ENCODE measurements at places on chromosomes 2 and 18.
A peak's percentile ranks its signal among the peaks of the same experiment; 100 is the strongest.

DNA sequence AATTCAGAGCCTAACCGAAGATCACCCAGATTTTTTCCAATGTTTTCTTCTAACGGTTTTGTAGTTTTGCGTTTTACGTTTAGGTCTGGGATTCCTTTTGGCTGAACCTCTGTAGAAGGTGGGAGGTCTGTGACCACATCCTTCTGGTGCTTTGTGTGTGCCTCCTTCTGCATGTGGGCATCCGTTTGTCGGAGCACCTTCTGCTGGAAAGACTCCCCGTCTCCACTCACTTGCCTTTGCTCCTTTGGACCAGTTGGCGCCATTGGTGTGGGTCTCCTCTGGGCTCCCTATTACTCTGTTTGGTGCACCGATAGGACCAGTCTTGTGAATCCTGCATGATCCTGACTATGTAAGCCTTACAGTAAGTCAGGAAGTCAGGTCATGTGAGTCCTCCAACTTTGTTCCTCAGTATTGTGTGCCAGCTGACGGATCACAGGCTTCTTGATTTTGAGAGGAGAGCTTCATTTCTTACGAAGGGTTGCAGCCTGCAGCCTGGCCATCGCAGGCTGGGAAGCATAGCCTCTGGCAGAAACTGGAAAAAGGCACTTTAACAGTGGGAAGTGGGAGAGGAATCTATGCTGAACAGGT lies 13.6 kb downstream of the AQP12A start:
- DNase-seq, result no peak

DNA sequence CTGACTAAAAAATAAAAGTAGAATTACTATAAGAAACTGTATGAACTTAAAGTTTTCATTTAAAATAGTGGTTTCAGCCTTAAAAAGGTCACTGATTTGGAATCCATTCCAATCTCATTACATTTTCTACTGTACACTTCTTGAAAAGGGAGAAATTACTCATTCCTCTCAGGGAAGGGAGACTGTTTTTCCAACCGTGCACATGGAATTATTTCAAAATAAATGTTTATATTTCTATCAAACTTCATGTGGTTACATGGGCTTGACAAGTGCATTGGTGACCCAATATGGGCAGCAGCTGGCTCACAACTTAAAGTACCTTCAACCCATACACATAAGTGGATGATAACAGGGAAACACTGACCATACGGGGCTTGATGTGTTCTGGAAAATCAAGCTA lies 324.5 kb upstream of the THUMPD2 start:
- DNase-seq, result no peak

GRCh38 chr18:48038636-48039035 lies 108.2 kb upstream of the SMAD2 start:
- no peak for DNase-seq

- DNase-seq, result no peak
These were observed 159.0 kb upstream of the CCDC195 start for GRCh38 chr2:224875153-224875552.

GRCh38 chr2:37405781-37406180 lies 61.4 kb downstream of the QPCT start:
- no peak for DNase-seq

DNA sequence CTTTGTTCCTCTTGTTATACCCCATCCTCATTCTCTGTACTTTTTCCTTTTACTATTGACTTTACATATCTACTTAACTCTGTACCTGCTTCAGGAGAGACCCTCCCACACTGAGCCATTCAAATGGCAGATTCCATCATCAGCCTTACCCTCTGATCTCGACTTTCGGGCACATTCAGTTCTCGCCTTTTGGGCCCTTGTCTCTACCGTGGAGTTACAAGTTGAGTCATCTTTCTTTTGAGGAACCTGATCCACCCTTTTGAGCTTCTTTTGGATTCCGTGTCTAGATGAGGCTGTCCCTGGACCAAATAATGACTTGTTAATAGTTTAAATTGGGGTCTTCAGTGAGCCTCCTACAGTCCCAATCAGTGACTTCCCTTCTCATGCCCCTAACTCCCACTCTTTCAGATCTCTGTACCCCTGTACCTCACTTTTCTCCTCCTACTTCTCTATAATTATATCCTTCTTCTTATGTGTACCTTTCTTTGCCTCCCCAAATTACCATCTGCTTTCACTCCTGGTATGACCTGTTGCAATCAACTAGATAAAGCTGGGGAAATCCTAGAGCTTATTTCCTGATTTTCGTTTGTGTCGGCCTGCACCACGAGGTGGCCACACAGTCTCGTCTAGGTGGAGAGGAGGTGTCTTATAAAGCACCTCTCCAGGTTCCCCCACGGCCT lies 17.2 kb downstream of the SP110 start:
- no peak for DNase-seq

GRCh38 chr2:46294176-46294836 lies 2.9 kb upstream of the EPAS1 start:
- DNase-seq, result peak; percentile 20

- DNase-seq, result no peak
These were observed 983 bp downstream of the CXXC1 start for GRCh38 chr18:50286391-50287027.

DNA sequence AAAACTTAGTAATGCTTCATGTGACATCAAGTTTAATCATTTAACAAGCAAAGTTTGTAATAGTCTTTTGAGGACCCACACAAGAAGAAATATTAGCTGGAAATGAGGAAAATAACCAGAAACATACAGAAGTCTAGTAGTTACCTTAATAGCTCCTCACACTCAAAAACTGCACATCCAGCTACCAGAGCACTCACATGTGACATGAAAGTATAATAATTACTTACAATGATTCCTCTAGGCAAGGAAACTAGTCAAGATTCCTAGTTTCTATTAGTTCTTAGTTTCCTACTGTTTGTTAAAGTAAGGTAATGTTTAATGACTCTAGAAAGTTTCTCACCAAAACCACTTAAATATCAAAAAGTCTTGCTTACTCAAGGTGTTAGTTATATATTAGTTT lies 335.8 kb downstream of the RAD51AP2 start:
- DNase-seq, result no peak

GRCh38 chr2:85922199-85922598 lies 33.4 kb upstream of the ST3GAL5 start:
- DNase-seq, result no peak

GRCh38 chr2:14751581-14751980 lies 119.1 kb downstream of the LRATD1 start:
- DNase-seq, result no peak

DNA sequence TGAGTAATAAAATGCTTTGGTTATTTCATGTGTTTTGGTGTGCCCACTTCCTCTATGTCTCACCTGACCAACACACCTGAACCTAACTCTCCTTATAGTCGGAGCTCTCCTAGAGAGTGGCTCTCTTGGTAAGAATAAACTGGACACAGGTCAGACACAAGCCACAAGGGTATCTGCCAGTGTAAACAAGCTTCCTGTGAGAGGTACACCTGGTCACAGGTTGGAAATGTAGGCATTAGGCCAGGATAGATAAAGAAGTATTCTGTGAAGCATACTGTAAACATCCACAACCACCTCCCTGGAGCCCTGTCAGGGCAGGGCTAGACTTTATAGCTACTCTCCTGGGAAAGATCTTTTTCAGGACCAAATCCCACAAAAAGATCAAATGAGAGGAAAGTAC lies 69.4 kb downstream of the ZDBF2 start:
- DNase-seq, result no peak
